ENCODE measurements at places on chromosomes 1 and 21.

GRCh38 chr1:238205045-238205662 lies 314.4 kb upstream of the ZP4 start:
- no peak for DNase-seq

GRCh38 chr1:225940385-225941151 lies 452 bp downstream of the LEFTY2 start:
- no peak for DNase-seq

- no peak for DNase-seq
Measured at GRCh38 chr1:222680080-222680479, 32.2 kb downstream of the AIDA start.

- DNase-seq: no peak
Measured at GRCh38 chr1:112393631-112393974, 2.4 kb upstream of the CTTNBP2NL start.

- DNase-seq: no peak
Measured at GRCh38 chr1:219155135-219155534, 18.5 kb upstream of the LYPLAL1 start.

DNA sequence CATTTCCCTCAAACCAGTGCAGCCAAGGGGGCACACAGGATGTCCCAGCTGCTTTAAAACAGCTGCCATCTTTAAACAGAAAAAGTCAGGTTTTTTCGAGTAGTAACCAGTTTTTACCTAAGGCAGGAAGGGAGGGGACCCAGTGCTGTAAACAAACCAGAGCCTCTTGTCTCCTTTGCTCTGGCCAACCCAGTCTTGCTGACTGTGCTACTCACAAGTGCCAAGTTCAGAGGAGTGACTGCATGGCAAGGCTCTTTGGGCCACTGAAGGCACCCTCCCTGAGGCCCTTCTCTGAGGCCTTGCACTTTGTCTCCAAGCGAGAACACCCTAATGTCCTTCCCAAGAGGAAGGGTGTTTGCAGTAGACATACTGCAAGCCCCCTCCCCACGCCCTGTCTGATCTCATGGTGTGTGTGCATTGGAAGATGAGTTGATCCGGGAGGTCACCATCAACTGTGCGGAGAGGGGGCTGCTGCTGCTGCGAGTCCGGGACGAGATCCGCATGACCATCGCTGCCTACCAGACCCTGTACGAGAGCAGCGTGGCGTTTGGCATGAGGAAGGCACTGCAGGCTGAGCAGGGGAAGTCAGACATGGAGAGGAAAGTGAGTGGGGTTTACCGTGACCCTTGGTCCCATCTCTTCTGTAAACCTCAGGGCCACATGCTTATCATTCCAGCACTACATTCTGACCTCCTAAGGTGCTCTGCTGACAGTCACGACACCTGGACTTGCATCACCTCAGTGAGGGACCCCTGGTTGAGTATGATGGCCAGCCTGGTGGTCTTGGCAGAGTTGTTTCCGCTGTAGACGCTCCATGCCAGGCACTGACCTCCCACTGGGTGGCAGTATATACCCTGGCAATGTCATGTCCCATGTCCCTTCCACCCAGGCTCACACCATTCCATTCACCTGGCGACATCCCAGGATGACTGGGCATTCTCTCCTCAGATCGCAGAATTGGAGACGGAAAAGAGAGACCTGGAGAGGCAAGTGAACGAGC lies 4.7 kb downstream of the DNALI1 start:
- peak; percentile 60 for DNase-seq

DNA sequence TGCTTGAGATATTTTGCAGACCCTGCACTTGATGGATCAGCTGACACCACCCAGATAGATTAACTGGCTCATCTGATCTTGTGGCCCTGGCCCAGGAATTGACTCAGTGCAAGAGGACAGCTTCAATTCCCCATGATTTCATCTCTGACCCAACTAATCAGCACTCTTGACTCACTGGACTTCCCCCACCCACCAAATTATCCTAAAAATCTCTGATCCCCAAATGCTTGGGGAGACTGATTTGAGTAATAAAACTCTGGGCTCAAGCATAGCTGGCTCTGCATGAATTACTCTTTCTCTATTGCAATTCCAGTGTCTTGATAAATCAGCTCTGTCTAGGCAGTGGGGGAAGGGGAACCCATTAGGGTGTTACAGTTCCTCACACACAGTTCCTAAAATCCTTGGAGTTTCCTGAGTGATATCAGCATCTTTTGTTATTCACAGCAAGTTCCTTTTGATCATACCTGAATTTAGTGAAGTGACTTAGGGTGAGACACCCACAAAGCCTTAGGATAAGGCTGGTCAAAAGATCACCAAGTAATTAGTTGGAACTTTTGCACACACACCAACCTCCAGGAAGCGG lies 104.2 kb downstream of the COP1 start:
- no peak for DNase-seq

GRCh38 chr1:39391691-39392679 lies 99.5 kb upstream of the BMP8A start:
- no peak for DNase-seq

- DNase-seq: no peak
Measured at GRCh38 chr1:100721526-100722207, 2.1 kb downstream of the VCAM1 start.

DNA sequence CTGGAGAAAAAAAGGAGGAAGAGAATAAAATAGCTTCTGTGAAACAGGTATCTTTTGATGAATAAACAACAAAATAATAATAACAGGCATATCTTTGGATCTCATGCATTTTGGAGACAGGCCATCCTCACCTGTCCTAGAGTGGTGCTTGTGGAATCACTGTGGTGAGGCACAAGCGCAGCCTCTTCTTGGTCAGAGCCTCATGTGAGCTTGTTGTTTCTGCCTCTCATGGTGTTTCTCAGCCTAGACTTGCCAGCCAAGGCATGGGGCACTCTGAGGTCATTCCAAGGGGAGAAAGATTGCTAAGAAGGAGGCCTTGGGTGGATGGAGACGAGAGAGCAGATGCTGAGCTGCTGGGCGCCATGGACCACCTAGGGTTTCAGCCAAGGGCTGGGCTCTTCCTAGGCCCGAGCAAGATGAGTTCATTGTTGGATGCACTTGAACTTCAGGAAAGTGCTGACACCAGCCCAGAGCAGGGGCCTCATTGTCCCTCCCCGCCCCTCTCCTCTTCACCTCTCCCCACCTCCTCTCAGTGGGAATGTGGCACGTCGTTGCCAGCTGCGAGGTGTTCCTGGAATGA lies 49.5 kb downstream of the ATP5PO start:
- DNase-seq: no peak

Measured in WTC11 (cell line).